Amniotic stem cell (primary cell): ENCODE measurements at places on chromosomes 3 and 15.

DNA sequence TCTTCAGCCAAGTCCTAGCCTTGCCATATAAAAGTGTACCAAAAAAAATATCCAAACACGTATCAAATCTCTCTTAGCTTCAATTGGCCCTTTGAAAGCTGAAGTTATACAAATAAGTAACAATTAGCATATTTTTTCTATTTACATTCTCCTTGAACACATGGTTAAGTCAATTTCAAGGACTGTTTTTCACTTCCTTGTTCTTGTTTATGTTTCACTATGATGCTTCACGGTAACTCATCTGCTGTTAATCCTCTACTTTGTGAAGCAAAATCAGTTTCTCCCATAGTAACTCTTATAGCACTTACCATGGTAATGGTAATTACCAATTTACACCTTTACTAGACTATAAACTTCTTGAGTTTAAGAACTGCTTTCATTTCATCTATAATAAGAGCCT lies 10.6 kb upstream of the SPRED1 start:
- DNase-seq, result no peak

DNA sequence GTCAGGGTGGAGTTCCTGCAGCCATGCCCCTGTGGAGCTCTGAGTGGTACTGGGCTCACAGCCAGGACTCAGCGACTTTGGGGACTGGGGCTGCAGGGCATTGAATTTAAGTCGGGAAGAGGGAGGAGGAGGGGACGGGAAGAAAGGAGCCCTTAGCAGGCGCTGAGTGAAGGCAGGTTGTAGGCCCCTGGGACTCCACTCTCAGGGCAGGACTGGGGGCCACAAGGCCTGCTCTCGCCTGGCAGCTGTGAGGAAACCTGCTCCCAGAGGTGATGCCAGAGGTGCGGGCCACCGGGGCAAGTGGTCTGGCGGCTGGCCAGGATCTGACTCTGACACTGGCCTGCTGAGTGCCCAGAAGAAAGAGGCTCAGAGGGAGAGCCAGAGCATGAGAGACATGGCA lies 73.5 kb downstream of the EPHB3 start:
- no peak for DNase-seq

GRCh38 chr3:128278130-128278529 lies 124.8 kb downstream of the EEFSEC start:
- DNase-seq, result no peak

DNA sequence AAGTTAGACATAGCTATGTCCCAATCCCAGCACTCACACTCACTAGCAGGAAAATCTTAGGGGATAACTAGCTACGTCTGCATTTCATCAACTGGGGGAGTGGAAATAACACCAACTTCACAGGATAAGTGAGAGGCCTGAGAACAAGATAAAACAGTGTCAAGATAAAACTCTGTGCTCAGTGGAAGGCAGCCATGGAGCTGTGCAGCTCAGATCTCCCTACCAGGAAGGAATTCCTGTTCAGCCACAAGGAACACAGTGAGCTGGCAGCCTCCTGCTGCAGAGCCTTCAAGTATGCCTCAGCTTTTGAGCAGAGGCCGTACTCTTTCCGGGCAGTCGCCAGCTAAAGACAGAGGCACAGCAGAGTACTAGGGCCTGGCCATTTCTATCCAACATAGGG lies 115.8 kb upstream of the TOPAZ1 start:
- DNase-seq, result no peak
